NCI-H1092 treated with DMSO at 0.1 percent for 48 hours (cell line): ENCODE measurements at places on chromosomes 13 and 19.
A peak's percentile ranks its signal among the peaks of the same experiment; 100 is the strongest.

GRCh38 chr19:1699998-1700732 lies 47.8 kb upstream of the TCF3 start:
- no peak for DNase-seq

- no peak for DNase-seq
These were observed 147.6 kb downstream of the RBM26 start for GRCh38 chr13:79258489-79258888.

DNA sequence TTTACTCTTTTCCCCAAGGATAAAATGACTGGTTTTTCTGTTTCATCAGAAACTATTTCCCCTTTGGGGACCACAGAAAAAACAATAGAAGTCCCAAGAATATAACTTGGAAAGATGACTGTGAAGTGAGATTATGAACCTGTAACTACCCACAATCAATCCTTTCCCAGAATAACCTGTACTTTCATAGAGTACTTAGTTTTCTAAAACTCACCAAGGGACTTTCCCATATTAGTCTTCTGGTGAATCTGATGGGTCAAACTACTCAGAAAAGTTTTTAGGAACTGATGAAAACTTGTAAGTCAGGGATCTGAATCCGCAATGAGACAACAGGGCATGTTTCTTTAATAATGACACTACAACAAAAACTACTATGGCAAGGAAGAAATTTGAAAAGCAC lies 62.6 kb downstream of the STK24 start:
- no peak for DNase-seq

DNA sequence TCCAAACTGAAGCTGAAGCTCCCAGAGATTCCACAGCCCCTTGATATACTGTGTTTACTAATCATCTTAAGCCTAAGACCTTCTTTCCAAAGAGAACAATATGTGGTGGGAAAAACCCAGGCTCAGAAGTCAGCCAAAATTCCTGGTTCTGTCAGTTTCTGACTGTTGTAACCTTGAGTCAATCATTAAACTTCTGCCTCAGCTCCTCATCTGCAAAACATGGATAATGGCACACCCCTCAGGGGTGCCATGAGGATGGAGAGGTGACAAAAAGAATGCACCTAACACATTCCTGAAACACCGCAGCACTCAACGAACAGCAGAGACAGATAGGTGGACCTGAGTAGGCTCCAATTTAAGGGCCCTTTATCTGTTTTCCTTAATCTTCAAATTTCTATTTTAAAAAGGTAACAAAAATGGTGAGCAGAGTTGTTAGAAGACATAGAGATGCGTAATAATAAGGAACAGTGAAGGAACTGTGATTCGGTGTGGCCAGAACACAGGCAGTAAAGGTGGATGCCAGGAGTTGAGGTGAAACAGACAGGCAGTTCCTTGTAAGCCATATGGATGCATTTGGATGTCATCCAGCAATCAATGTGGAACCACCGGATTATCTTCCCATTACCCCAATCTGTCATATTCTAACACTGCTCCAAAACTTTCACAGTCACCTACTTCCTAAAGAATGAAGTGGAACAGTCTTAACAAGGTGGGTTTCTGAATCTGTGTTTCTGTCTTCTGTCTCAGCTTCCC lies 56.6 kb upstream of the DOCK9 start:
- DNase-seq = no peak

DNA sequence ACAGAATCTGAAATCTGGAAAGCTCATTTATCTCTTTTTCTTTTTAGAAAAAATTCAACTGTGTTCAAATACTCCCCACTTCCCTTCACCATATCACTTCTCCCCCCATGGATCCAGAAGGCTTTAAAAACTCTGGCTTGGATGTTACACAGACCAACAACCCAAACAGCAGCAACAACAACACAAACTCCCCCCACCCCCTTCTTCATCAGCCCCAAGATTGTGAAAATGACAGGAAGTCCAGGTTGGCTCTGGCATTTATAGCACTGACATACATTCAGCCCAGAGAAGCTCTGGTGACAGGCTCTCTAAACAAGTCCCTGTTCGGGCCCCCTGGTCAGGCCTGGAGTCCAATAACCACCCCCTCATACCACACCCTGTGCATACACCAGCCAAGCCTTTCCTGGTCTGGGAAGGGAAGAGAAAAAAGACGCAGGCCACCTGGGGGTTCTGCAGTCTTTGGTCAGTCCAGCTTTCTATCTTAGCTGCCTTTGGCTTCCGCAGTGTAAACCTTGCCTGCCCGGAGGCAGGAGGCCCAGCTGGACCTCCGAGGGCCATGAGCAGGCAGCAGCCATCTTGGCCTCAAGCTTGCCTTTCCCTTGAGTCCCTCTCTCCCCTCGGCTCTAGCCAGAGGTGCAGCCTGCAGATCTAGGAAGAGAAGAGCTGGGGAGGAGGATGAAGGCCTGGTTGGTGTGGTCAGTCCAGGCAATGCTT lies 6.8 kb downstream of the CDX2 start:
- DNase-seq = no peak

DNA sequence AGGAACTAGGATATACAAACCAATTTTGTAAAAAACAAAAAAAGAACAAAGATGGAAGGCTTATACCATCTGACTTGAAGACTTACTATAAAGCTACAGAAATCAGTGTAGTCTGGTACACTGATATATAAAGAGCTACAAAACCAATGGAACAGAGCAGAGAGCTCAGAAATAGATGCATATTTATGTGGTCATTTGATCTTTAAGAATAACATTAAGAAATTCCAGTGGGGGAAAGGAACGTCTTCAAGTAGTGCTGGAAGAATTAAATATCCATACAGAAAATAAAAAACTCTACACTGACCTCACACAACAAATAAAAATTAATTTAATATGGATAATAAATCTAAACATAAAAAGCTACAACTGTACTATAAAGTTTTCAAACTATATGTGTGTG lies 317.0 kb downstream of the ENOX1 start:
- no peak for DNase-seq

DNA sequence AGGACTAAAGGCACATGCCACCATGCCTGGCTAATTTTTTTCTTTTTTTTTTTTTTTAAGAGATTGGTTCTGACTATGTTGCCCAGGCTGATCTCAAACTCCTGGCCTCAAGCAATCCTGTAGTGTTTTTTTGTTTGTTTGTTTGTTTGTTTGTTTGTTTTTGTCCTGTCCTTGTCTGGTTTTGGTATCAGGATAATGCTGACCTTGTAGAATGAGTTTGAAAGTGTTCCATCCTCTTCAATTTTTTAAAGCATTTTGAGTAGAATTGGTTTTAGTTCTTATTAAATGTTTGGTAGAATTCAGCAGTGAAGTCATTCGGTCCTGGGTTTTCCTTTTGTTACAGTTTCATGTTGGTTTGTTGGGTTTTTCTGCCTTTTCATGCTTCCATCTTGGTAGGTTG lies 19.2 kb downstream of the CEACAM4 start:
- no peak for DNase-seq

DNA sequence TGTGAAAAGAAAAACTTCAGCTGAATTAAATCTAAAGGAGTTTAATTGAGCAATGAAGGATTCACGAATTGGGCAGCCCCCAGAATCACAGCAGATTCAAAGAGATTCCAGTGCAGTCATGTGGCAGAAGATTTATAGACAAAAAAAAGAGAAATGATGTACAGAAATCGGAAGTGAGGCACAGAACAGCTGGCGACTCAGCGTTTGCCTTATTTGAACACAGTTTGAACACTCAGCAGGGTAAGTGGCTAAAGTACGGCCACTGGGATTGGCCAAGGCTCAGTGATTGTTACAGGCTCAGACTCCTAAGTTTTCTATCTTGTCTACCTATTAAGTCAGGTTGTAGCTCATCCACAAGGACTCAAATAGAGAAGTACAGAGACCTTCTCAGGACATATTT lies 11.6 kb upstream of the CFAP97D2 start:
- DNase-seq = no peak

GRCh38 chr19:7545904-7546303 lies 10.4 kb downstream of the PNPLA6 start:
- DNase-seq = no peak

GRCh38 chr13:30128591-30128990 lies 178.8 kb downstream of the KATNAL1 start:
- DNase-seq = no peak

- DNase-seq = peak; percentile 93
These were observed 505 bp upstream of the ZIC2 start for GRCh38 chr13:99980824-99981734.

GRCh38 chr19:49851456-49852259 lies 699 bp downstream of the PTOV1 start:
- no peak for DNase-seq

GRCh38 chr13:108278466-108278865 lies 8.9 kb downstream of the TNFSF13B start:
- DNase-seq = no peak

DNA sequence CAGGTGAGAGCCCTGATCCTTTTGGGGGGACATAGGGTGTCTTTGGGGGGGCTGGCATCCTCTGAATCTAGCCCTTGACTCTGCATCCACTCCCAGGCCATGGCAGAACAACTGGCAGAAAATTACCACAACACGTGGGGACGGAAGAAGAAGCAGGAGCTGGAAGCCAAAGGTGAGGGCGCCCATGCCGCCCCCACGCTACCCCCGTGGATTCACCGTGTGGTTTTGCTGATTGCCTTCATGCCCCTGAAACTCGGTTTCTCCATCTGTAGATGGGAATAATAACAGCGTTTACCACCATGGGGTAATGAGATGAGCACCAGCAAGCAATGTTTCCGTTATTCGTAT lies 72.9 kb downstream of the RYR1 start:
- DNase-seq = no peak

DNA sequence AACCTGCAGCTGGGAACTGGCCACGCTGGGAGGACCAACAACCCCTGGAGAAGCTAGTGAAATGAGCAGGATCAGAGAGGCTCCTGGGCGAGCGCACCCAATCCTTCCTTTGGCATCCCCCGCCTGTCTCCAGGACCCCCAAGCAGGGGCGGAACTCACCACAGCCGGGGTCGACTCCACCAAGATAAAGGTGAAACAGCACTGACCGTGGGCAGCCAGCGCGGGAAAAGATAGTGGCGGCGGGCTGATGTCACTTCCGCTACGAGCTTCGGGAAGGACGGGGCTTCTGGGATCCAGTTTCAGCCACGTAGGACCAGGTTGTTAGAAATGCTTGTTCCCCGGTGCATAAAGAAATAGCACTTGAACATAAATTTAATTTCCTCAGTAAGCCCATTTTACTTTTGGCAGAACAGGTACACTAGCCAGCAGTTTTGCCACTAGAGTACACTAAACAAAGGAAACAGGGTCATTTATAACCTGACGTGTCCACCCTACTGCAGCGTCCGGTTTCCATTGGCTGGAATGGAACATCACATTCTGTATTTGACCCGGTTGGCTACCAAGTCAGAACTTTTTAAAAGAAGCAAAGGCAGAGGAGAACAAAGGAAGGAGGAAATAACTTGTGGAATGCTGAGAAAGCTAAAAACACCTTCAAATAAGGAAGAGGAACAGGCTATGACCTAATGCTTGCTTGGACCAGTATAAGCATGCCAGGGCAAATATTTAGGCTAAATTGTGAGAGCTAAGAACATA lies 25.5 kb upstream of the ZNF562 start:
- DNase-seq = no peak

- no peak for DNase-seq
These were observed at the start of gene NTF4 for GRCh38 chr19:49064768-49065611. Gene NTF4, minus strand, starts transcription at chr19:49064818. Its CDS starts 2,821 bp downstream, at chr19:49061997.

DNA sequence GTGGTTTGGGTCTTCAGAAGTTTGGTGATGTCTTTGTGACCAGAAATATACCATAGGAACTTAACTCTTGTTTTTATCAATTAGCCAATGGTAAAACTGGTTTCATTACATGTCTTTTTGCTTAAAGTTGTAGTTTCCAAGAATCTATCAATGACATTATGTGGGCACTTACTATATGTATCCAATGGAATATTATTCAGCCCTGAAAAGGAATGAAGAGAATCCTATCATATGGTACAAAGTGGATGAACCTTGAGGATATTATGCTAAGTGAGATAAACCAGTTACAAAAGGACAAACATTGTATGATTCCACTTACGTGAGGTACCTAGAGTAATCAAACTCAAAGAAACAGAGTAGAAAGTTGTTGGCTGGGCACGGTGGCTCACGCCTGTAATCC lies 26.4 kb downstream of the RCBTB1 start:
- no peak for DNase-seq

- DNase-seq = no peak
These were observed 105.6 kb upstream of the PEG3 start for GRCh38 chr19:56946159-56946558.

- no peak for DNase-seq
These were observed 142.8 kb upstream of the UBL3 start for GRCh38 chr13:29993196-29993595.

- DNase-seq = no peak
These were observed 4.6 kb downstream of the TM9SF2 start for GRCh38 chr13:99505814-99506269.

- DNase-seq = no peak
These were observed 2714.5 kb upstream of the PCDH20 start for GRCh38 chr13:64130171-64130570.

- DNase-seq = no peak
These were observed 46.9 kb downstream of the SOX1 start for GRCh38 chr13:112113851-112114250.

GRCh38 chr13:111856571-111856970 lies 210.4 kb upstream of the SOX1 start:
- no peak for DNase-seq

DNA sequence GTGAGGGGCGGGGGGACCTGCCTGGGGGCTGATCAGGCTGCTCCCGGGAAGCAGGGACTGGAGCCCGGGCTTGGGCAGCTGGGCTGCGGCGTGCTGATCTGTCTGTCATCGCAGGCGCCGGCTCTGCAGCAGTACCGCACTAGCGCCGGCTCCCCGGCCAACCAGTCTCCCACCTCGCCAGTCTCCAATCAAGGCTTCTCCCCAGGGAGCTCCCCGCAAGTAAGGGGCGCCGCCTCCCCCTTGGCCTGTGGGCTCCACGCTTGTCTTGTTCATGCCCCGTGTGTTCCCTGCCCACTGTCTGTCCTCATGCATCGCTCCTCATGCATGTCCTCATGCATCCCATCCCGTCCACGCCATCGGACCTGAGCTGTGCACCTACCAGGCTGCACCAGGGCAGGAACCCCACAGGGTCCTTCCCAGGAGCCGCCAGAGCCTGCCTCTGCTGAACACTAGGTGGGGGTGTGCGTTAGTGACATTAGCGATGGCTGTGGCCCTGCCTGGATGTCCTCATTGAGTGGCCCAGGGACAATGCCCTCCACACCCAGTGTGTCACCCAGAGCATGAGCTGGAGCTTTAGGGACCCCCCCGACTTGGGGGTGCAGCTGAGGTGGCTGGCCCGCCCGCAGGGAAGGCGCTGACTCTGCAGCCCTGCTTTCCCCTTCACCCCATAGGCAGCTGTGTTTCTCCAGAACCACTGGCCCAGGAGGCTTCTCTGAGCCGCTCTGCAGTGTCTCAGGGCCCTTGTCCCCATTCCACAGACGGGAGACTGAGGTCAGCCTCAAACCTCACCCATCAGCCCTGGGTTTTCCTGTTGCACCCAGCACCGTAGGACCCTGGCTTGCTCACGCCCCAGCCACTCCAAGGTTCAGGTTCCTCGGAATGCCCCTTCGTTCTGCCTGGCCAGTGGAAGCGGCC lies 19.5 kb downstream of the COMP start:
- no peak for DNase-seq
